ENCODE measurements at places on chromosomes 3 and 15.

GRCh38 chr15:98321896-98322295, 326.4 kb upstream of the IGF1R start:
- DNase-seq: no peak

- DNase-seq: no peak
These were observed 40.6 kb downstream of the ITPR1 start for GRCh38 chr3:4533489-4534443.

DNA sequence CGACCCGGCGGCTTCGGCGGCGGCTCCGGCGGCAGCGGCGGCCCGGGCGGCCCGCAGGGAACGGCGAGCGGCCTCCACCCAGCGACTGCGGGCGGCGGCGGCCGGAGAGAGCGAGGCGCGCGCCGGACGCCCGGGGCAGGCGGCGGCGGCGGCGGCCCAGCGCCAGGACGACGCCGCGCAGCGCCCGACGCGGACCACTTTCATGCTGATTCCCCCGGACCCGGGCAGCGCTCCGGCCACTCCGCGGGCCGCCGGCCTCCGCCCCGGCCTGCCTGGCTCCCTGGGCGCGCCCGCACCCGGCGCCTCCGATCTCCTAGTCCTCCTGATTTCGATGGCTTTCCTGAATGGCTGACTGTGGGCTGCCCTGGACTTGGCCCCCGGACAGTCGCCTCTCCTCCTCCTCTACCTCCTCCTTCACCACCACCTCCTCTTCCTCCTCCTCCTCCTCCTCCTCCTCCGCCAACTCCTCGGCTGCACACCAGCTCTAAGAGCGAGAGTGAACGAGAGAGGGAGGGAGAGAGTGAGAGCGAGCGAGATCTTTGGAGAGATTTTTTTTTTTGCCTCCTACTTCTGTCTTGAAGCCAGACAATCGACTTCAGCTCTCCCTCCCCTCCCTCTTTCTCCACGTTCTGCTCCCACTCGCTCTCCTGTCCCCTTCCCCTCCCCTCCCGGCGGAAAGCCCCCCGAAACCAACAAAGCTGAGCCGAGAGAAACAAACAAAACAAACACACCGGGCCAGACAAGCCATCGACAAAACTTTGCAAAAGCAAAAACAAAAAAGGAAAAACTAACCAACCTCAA, 844 bp downstream of the NR2F2 start:
- no peak for DNase-seq

DNA sequence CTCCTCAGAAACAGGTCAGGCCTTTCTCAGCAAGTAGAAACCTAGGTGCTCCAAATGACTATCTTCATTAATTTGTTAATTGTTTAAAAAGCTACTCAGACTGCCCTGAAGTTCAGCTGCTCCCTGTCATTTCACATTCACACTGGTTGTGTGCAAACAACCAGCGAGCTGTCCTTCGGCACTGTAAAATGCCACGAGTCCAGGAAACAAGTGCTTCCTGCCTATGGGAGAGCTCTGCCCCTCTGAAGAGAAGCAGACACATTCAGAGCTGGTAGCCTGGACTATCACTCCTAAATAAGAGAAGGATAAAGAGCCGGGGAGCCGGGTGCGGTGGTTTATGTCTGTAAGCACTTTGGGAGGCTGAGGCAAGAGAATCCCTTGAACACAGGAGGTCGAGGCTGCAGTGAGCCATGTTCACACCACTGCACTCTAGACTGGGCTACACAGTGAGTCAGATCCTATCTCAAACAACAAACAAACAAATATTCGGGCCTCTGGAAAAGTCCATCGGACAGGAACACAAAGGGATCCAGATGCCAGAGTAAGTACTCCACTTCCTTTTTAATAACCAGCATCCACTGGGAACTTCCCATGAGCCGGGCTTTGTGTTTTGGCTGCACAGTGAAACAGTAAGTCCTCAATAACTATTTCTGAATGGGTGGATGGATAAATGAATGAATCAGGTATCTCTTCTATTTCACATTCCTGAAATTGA, 114.4 kb upstream of the WNT5A start:
- no peak for DNase-seq

DNA sequence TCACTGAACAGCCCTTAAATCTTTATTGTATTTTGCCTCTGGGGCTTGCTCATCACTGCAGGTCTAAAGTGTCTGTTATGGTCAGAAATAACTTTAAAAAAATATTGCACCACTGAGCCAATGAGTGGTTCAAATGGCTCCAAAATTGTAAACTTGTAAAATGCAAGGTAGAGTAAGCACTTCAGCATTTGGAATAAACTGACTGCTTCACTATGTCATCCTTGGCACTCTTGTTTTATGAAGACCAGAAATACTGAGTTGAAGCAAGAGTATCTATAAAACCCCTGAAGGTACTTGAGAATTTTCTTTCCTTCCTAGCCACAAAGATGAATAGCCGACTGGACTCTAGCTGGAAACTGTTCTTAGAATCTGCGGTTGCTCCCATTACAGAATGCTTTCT, 390.3 kb upstream of the DPH6 start:
- no peak for DNase-seq

- no peak for DNase-seq
These were observed 72.7 kb downstream of the NUP210 start for GRCh38 chr3:13347390-13347950.

- no peak for DNase-seq
These were observed 41.6 kb downstream of the NR2C2 start for GRCh38 chr3:14988988-14989394.

- DNase-seq: no peak
These were observed 47.7 kb upstream of the ROBO1 start for GRCh38 chr3:79815478-79815877.
